MCF 10A (cell line): ENCODE measurements at places on chromosomes 1 and 21. TPM values are rescaled to one million over a fixed set of nuclear protein-coding genes. Genes with fewer than 3 reads are reported as not detected.

- DNase-seq = no peak
- peaks cover 34% of the 10 kb centered on the region for H3K36me3 ChIP-seq
- no peaks in the 10 kb centered on the region for H3K27me3 ChIP-seq
- H3K4me1 ChIP-seq = peaks cover 24% of the 10 kb centered on the region
- H3K27ac ChIP-seq = no peak overlapping the region
- H3K4me3 ChIP-seq = no peak overlapping the region
Measured at GRCh38 chr1:248810000-248810726, 15.6 kb downstream of the SH3BP5L start.

- H3K4me3 ChIP-seq = peak overlapping the region; percentile 89
- no peaks in the 10 kb centered on the region for H3K27me3 ChIP-seq
- no peak for DNase-seq
Measured at GRCh38 chr1:151612501-151613281, 841 bp downstream of the SNX27 start.

The TDRD5 gene
- 0.12 TPM in 1 of 2 replicates, not detected in the other for total RNA-seq

GRCh38 chr21:42351626-42352440, 1.0 kb upstream of the TFF2 start:
- H3K4me3 ChIP-seq = no peak overlapping the region
- no peaks in the 10 kb centered on the region for H3K4me1 ChIP-seq
- no peak overlapping the region for H3K27ac ChIP-seq
- DNase-seq = no peak
- H3K27me3 ChIP-seq = peaks cover 29% of the 10 kb centered on the region
- peaks cover 6% of the 10 kb centered on the region for H3K36me3 ChIP-seq

GRCh38 chr1:46757956-46758528, 39.1 kb upstream of the EFCAB14 start:
- DNase-seq = no peak
- H3K4me1 ChIP-seq = peaks cover 63% of the 10 kb centered on the region
- H3K27me3 ChIP-seq = no peaks in the 10 kb centered on the region
- no peak overlapping the region for H3K4me3 ChIP-seq
- H3K36me3 ChIP-seq = peaks cover under 1% of the 10 kb centered on the region

GRCh38 chr1:156371553-156372264, 2.7 kb downstream of the RHBG start:
- DNase-seq = peak; percentile 77
- peaks cover 33% of the 10 kb centered on the region for H3K27me3 ChIP-seq
- H3K27ac ChIP-seq = no peak overlapping the region
- H3K4me3 ChIP-seq = no peak overlapping the region

DNA sequence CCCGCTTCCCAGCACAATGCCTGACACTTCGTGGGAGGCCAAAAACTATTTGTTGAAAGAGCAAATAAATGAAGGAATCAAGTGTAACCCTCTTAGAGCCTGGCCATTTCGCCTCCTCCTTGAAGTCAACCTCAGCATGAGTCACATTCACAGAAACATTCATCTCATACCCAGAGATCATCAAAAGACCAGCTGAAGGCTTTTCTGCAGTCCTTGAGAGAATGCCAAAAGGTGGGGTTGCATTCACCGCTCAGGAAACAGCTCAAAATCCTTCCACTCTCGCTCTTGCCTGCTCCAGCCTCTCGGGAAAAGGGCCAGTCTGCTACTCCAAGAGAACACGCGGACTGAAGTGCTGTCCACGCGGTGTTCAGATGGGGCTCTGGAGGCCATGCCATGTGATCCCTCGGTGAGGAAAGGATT, 90.0 kb downstream of the VWA5B1 start:
- peaks cover 15% of the 10 kb centered on the region for H3K4me1 ChIP-seq
- H3K27me3 ChIP-seq = peaks cover 16% of the 10 kb centered on the region
- H3K27ac ChIP-seq = no peak overlapping the region
- no peaks in the 10 kb centered on the region for H3K36me3 ChIP-seq
- peak; percentile 39 for DNase-seq
- no peak overlapping the region for H3K4me3 ChIP-seq

GRCh38 chr1:212034516-212035122, 738 bp downstream of the INTS7 start:
- peak overlapping the region; percentile 88 for H3K4me3 ChIP-seq
- H3K36me3 ChIP-seq = peaks cover 18% of the 10 kb centered on the region
- DNase-seq = no peak
- peaks cover 66% of the 10 kb centered on the region for H3K4me1 ChIP-seq
- no peaks in the 10 kb centered on the region for H3K27me3 ChIP-seq

The FAM72D gene
- 11.9 TPM in 2 replicates for total RNA-seq

DNA sequence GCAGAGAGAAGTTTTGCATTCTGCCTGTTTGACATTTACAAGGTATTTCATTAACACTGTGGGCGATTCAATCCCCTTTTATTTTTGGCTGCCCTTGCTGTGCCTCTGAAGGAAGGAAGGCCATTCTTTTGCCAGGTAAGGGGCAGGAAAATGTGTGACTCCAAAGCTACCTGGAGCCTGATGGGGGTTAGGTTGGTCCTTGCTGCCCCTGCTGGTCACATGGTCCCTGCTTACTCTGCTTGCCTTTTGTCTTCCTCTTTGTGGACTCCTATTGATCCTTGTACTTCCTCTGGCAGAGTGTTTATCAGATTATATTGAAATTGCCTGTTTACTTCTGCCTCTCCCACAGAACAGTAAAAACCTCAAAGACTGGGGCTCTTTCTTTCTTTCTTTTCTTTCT, 65.7 kb downstream of the ST6GALNAC3 start:
- peaks cover 4% of the 10 kb centered on the region for H3K4me1 ChIP-seq
- no peaks in the 10 kb centered on the region for H3K27me3 ChIP-seq
- H3K4me3 ChIP-seq = no peak overlapping the region
- no peak for DNase-seq

The EPHX1 gene
- 25.0 and 35.8 TPM in 2 replicates for total RNA-seq

- H3K4me1 ChIP-seq = peaks cover 5% of the 10 kb centered on the region
- H3K4me3 ChIP-seq = no peak overlapping the region
- H3K36me3 ChIP-seq = no peaks in the 10 kb centered on the region
- H3K27ac ChIP-seq = no peak overlapping the region
- no peak for DNase-seq
- H3K27me3 ChIP-seq = no peaks in the 10 kb centered on the region
Measured at GRCh38 chr1:31224068-31224467, 15.6 kb downstream of the NKAIN1 start.

The SLC2A5 gene
- total RNA-seq = 0.39 and 0.61 TPM in 2 replicates

The CAPN8 gene
- 1.0 and 5.7 TPM in 2 replicates for total RNA-seq

DNA sequence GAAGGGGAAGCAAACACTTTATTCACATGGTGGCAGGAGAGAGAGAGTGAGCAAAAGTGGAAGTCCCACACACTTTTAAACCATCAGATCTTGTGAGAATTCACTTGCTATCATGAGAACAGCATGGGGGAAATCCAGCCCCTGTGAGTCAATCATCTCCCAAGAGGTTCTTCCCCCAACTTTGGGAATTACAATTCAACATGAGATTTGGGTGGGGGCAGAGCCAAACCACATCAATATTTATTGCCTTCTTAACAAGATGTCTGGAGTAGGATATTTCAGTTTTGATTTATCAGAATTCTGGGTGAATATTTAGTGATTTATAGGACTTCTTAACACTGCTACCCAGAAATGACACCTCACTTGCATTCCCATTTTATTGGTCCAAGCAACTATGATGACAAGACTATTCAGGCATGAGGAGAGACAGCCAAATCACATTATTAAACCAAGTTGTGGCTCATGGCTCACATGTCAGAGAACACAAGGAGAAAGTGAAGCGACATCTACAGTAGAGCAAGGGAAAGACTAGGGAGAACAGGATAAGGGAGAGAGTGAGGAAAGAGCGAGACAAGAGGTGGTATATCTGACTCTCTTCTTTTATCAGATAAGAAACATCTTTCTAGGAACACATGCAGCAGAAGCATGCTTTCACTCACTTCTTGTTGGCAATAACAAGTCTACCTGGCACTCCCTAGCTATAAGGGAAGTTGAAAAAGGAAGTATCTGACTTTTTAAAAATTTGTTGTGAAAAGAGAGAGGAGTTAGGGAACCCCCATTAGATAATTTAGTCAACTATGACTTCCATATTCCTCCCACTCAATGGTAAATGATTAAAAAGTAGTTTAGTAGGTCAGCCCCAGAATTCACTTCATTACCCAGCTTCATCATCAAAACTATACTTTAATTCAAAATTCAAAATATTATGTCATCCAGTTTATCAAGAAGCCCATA, 36.6 kb upstream of the PTPRC start:
- H3K27ac ChIP-seq = no peak overlapping the region
- DNase-seq = no peak
- H3K4me3 ChIP-seq = no peak overlapping the region
- peaks cover 6% of the 10 kb centered on the region for H3K4me1 ChIP-seq
- H3K36me3 ChIP-seq = no peaks in the 10 kb centered on the region
- no peaks in the 10 kb centered on the region for H3K27me3 ChIP-seq

The MAN1C1 gene
- not detected in 2 replicates for total RNA-seq

DNA sequence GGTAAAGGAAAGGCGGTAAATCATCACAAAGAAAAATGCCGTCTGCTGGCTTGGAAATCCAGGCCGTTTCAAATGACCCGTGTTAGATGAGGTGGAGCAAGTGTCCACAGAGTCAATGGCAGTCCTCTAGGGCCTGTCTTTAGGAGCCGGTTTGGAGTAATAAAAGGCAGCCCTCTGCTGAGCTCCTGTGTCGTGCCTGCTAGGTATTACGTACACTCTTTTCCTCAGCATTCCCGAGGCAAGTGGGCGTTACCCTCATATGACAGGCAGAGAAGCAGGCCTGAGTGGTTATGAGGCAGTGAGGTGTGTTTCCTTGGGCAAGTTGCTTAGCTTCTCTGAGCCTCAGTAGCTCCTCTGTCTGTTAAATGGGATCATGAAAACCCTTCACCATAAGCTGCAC, 7.7 kb downstream of the NENF start:
- H3K27ac ChIP-seq = no peak overlapping the region
- H3K27me3 ChIP-seq = no peaks in the 10 kb centered on the region
- H3K36me3 ChIP-seq = peaks cover 35% of the 10 kb centered on the region
- no peak for DNase-seq

- no peak overlapping the region for H3K4me3 ChIP-seq
- peaks cover 6% of the 10 kb centered on the region for H3K4me1 ChIP-seq
- no peaks in the 10 kb centered on the region for H3K27me3 ChIP-seq
- no peak for DNase-seq
- no peak overlapping the region for H3K27ac ChIP-seq
Measured at GRCh38 chr1:223678841-223679240, 13.3 kb upstream of the CAPN8 start.

GRCh38 chr1:220655961-220656740, 34.0 kb upstream of the C1orf115 start:
- no peak for DNase-seq
- H3K27me3 ChIP-seq = no peaks in the 10 kb centered on the region
- H3K4me1 ChIP-seq = no peaks in the 10 kb centered on the region
- no peaks in the 10 kb centered on the region for H3K36me3 ChIP-seq
